ENCODE measurements at places on chromosomes 16 and 17.

DNA sequence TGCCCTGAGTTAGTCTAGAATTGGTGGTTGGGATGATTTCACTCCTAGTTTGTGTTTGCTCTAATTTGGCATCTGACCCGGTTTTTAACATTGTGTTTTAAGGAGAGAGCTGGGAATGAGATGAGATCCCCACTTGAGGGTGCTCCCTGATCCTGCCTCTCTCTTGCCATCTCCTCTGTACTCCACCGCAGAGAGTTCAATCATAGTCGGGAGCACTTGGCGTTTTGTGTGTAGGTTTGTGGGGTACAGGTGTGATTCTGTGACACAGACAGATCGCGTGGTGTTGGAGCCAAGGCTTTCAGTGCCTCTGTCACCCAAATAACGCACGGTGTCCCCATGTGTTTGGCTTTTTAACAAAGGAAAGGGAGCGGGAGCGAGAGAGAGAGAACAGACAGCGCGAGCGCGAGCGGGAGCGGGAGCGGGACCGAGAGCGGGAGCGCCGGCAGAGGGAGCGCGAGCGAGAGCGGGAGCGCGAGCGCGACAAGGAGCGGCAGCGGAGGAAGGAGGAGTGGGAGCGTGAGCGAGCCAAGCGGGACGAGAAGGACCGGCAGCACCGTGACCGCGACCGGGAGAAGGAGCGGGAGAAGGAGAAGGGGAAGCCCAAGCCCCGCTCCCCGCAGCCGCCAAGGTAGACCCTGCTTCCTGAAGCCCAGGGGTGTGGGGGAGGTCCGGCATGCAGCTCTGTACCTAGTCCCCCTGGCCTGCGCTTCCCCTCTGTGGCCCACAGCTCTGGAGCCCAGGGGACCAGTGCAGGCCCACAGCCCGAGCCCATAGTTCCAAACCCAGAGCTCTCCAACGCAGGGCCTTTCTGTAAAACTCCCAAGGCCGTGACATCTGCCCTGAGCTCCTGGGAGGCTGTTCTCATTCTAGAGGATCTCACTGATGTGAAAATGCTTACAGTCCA is 27.2 kb upstream of the IL17C start:
- H3K36me3 ChIP-seq = peaks cover 2% of the 10 kb centered on the region
- no peak overlapping the region for H3K27ac ChIP-seq
- no peak for DNase-seq
- H3K4me1 ChIP-seq = no peaks in the 10 kb centered on the region
- no peaks in the 10 kb centered on the region for H3K27me3 ChIP-seq
- H3K4me3 ChIP-seq = no peak overlapping the region

DNA sequence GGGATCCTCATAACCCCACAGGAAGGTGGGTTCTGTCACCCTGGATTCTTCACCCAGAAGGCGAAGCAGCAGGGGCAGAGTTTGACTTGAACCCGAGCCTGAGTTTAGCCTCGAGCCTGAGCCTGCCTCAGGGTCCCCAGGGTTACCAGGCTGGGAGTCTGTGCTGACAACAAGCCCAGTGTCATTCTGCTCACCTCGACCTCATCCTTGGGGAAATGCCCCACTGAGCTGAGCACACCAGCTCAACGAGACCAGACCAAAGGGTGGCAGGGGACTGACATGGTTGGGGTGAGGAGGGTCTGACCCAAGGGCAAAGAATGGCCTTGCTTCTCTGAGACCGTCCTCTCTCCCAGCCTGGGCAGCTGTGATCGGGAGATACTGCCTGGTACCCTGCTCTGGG is 20.2 kb downstream of the CACNG4 start:
- no peaks in the 10 kb centered on the region for H3K27me3 ChIP-seq
- no peak for DNase-seq
- H3K4me3 ChIP-seq = no peak overlapping the region
- H3K36me3 ChIP-seq = no peaks in the 10 kb centered on the region
- peaks cover 5% of the 10 kb centered on the region for H3K4me1 ChIP-seq

DNA sequence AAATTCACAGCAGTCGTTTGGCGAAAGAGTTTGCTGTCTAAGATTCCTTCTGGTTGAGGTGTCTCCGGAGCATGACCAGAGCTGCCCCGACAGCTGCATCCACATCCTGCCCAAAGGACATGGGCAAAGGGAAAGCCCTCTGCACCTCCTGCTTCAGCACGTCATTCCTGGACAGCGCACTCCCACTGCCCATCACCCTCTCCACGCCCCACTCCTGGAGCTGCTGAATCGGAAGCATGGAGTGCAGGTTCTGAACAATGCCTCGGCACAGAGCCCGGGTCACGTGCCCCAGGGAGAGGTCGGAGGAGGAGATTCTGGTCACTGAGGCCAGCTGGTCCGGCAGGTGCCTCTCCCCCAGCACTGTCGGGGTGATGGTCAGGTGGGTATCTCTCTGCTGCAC is 1.3 kb upstream of the TRPV1 start:
- H3K27me3 ChIP-seq = no peaks in the 10 kb centered on the region
- H3K27ac ChIP-seq = no peak overlapping the region
- H3K4me1 ChIP-seq = peaks cover 10% of the 10 kb centered on the region
- H3K36me3 ChIP-seq = no peaks in the 10 kb centered on the region
- DNase-seq = no peak

GRCh38 chr16:57190136-57190535 is 4.0 kb downstream of the RSPRY1 start:
- H3K27ac ChIP-seq = no peak overlapping the region
- no peak overlapping the region for H3K4me3 ChIP-seq
- no peak for DNase-seq
- no peaks in the 10 kb centered on the region for H3K36me3 ChIP-seq
- H3K4me1 ChIP-seq = peaks cover 47% of the 10 kb centered on the region
- no peaks in the 10 kb centered on the region for H3K27me3 ChIP-seq

GRCh38 chr17:74234486-74234885 is 21.1 kb downstream of the TTYH2 start:
- H3K27ac ChIP-seq = no peak overlapping the region
- no peaks in the 10 kb centered on the region for H3K36me3 ChIP-seq
- H3K4me3 ChIP-seq = no peak overlapping the region
- H3K4me1 ChIP-seq = no peaks in the 10 kb centered on the region
- H3K27me3 ChIP-seq = no peaks in the 10 kb centered on the region
- DNase-seq = no peak

- no peak overlapping the region for H3K27ac ChIP-seq
- H3K4me1 ChIP-seq = no peaks in the 10 kb centered on the region
- no peaks in the 10 kb centered on the region for H3K36me3 ChIP-seq
- H3K27me3 ChIP-seq = no peaks in the 10 kb centered on the region
- no peak overlapping the region for H3K4me3 ChIP-seq
Measured at GRCh38 chr17:39581071-39581758, 26.5 kb downstream of the NEUROD2 start.

DNA sequence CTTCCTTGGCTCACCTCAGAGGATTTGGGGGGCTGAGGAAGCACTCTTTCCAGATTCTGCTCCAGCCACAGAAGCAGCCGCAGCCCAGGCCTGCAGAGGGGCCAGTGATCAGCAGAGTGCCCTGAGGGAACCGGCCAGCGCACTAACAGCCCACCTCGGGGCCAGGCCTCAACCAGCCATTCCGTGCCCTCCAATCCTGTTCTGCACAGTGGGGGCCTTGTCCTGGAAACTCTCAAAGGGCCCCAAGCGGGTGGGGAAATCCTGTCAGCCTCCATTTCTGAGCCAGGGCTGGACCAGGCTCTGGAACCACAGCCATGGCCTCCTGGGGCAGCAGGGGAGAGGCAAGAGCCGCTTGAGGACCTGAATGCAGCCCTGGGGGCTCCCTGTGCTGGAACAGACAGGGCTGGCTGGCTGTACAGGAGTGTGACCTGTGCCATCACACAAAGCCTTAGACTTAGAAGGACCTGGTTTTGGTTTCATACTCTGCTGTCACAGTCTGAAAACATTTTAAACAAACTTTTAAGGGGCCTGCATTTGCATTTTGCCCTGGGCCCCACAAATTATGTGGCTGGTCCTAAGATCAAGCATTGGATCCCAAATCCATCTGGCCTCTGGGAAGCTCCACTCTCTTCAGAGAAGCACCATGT is 10.0 kb downstream of the CNGB1 start:
- H3K27me3 ChIP-seq = no peaks in the 10 kb centered on the region
- H3K4me1 ChIP-seq = no peaks in the 10 kb centered on the region
- H3K4me3 ChIP-seq = no peak overlapping the region
- DNase-seq = no peak
- no peaks in the 10 kb centered on the region for H3K36me3 ChIP-seq

- no peaks in the 10 kb centered on the region for H3K4me1 ChIP-seq
- no peaks in the 10 kb centered on the region for H3K27me3 ChIP-seq
- no peak overlapping the region for H3K4me3 ChIP-seq
- no peak for DNase-seq
Measured at GRCh38 chr17:39835038-39835786, 28.9 kb downstream of the IKZF3 start.

- H3K4me3 ChIP-seq = no peak overlapping the region
- DNase-seq = no peak
- H3K36me3 ChIP-seq = no peaks in the 10 kb centered on the region
Measured at GRCh38 chr17:78732354-78732753, 49.7 kb downstream of the CYTH1 start.

- H3K4me1 ChIP-seq = no peaks in the 10 kb centered on the region
- H3K27me3 ChIP-seq = no peaks in the 10 kb centered on the region
- no peak overlapping the region for H3K4me3 ChIP-seq
- no peak overlapping the region for H3K27ac ChIP-seq
- H3K36me3 ChIP-seq = no peaks in the 10 kb centered on the region
Measured at GRCh38 chr17:4887581-4887980, 11.8 kb upstream of the C17orf107 start.

DNA sequence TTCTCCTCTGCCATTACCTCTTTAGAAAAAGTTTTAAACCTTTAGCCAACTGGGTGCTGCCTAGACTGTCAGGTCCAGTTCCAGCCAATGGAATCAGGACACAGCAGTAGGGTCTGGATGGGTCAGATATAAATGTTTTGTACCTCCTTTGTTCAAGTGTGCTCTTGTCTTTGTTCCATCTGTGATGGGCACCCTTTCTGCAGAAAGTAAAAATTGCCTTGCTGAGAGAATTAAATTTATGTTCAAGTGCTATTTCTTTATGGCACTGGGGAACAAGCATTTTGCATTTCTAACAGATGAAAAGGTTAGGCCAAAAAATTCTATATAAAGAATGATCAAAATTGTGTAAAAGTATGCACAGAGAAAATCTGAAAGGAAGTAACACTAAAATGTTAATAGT is 5.2 kb upstream of the HP start:
- DNase-seq = no peak
- H3K27ac ChIP-seq = no peak overlapping the region
- no peaks in the 10 kb centered on the region for H3K4me1 ChIP-seq
- no peaks in the 10 kb centered on the region for H3K36me3 ChIP-seq
- H3K27me3 ChIP-seq = no peaks in the 10 kb centered on the region
- no peak overlapping the region for H3K4me3 ChIP-seq

DNA sequence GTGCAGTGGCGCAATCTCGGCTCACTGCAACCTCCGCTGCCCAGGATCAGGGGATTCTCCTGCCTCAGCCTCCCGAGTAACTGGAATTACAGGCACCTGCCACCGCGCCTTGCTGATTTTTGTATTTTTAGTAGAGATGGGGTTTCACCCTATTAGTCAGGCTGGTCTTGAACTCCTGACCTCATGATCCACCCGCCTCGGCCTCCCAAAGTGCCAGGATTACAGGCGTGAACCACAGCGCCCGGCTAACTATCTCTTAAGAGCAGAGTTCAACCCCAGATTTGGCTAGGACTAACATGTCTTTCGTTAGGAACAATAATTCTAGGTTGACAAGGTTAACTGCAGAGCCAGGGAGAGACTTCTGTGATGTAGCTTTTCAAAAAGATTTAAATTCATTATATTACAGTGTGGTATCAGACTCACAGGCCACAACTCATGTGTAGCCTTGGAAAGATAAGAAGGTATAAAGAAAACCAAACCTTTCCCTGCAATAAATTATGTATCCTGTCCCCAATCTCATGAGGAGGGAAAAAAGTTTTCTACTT is 4.3 kb downstream of the CHTF8 start:
- H3K4me1 ChIP-seq = peaks cover 7% of the 10 kb centered on the region
- no peaks in the 10 kb centered on the region for H3K36me3 ChIP-seq
- DNase-seq = no peak
- H3K27ac ChIP-seq = peak overlapping the region; percentile 20
- H3K4me3 ChIP-seq = no peak overlapping the region
- no peaks in the 10 kb centered on the region for H3K27me3 ChIP-seq

- H3K4me3 ChIP-seq = peak overlapping the region; percentile 85
- H3K27ac ChIP-seq = peak overlapping the region; percentile 90
- peaks cover 12% of the 10 kb centered on the region for H3K4me1 ChIP-seq
- no peaks in the 10 kb centered on the region for H3K36me3 ChIP-seq
- H3K27me3 ChIP-seq = no peaks in the 10 kb centered on the region
Measured at GRCh38 chr17:81346908-81347349, 48.3 kb upstream of the BAHCC1 start.

DNA sequence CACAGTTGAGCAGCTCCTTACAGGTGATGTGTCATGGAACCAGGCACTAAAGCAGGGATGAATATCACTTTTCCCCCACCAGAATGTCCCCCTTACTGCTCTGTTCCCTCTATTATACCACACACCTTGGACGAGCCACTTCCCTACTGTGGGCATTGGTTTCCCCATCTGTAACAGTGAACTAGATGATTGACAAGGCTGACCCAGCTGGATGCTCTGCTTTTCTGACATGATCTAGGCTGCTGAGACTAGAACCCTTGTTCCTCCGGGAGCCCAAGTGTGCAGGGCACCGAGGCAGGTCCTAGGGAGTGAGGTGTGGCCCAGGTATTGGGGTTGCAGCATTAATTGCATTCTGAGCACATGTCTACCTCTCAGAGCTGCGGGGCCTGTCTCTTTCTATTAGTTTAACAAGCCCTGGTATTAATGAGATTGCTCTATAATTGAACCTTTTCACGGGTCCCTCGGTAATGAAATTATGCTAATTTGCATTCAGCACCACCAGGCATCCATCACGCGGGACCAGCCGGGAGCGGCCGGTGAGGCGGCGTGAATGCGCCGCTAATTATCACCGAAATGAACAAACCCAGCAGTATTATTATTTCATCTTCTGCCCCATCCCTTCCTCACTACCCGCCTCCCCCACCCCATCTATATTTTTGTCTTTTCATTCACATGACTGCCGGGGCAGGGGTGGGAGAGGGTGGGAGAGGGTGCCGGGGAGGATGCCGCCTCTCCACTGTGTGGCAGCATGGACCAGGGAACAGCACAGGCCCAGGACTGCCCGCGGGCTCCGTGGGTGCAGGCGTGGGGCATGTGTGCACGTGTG is 121.1 kb downstream of the CYLD start:
- H3K36me3 ChIP-seq = no peaks in the 10 kb centered on the region
- no peak overlapping the region for H3K4me3 ChIP-seq
- H3K27me3 ChIP-seq = no peaks in the 10 kb centered on the region
- no peak overlapping the region for H3K27ac ChIP-seq
- DNase-seq = no peak
- peaks cover 6% of the 10 kb centered on the region for H3K4me1 ChIP-seq

- H3K36me3 ChIP-seq = no peaks in the 10 kb centered on the region
- H3K27ac ChIP-seq = no peak overlapping the region
Measured at GRCh38 chr17:17855976-17856375, 19.2 kb upstream of the SREBF1 start.

- peaks cover 68% of the 10 kb centered on the region for H3K4me1 ChIP-seq
- no peaks in the 10 kb centered on the region for H3K27me3 ChIP-seq
- no peak overlapping the region for H3K4me3 ChIP-seq
- DNase-seq = peak; percentile 80
Measured at GRCh38 chr16:53775821-53776431, 72.0 kb downstream of the FTO start.

- H3K4me3 ChIP-seq = no peak overlapping the region
- 0 out of 2 replicates have a peak, but pooled peaks cover 5% of the 10 kb centered on the region for H3K4me1 ChIP-seq
- no peak overlapping the region for H3K27ac ChIP-seq
- H3K36me3 ChIP-seq = no peaks in the 10 kb centered on the region
- H3K27me3 ChIP-seq = no peaks in the 10 kb centered on the region
Measured at GRCh38 chr16:11334831-11335404, 10.3 kb upstream of the RMI2 start.

Measured in Caco-2 (cell line).